Right renal pelvis (tissue), 4 donors: ENCODE measurements at places on chromosomes 12 and 14.
A peak's percentile ranks its signal among the peaks of the same experiment; 100 is the strongest.

DNA sequence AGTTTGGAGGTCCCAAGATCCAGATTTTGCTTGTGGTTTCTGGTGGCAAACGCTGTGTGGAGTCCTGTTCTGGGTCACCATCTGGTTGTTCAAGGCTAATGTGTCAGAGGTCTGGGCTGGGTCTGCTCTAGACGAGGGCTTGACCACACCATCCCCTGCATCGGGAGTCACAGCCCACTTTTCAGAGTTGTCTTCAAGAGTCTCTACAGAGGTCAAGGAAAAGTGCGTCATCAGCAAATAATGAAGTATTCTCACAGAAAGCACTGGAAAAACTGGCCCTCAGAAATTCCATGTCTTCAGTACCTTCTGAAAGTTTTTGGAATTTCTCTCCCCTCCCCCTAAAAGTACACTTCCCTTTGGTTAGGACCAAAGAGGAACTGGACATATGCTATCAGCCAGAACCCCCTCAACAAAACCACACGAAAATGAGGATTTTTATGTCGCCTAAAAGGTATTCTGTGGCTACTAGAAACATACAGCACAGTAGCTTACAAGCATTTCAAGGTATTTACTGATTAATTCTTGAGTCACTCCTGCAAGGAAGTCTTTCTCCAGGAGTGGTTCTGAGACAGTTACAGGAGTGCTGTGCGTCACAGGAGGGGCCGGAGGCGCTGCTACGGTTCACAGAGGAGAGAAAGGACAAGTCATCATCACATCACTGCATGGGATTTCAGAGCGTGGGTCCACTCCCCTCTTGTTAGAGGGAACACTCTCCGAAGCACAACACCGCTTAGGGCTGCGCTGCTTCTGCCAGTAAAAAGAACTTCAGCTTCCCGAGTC is 35.4 kb downstream of the RAD52 start:
- DNase-seq: no peak

- DNase-seq: no peak
These were observed 94.0 kb upstream of the RMST start for GRCh38 chr12:97368462-97369163.

GRCh38 chr14:92737206-92737605 is 11.2 kb downstream of the LGMN start:
- no peak for DNase-seq

DNA sequence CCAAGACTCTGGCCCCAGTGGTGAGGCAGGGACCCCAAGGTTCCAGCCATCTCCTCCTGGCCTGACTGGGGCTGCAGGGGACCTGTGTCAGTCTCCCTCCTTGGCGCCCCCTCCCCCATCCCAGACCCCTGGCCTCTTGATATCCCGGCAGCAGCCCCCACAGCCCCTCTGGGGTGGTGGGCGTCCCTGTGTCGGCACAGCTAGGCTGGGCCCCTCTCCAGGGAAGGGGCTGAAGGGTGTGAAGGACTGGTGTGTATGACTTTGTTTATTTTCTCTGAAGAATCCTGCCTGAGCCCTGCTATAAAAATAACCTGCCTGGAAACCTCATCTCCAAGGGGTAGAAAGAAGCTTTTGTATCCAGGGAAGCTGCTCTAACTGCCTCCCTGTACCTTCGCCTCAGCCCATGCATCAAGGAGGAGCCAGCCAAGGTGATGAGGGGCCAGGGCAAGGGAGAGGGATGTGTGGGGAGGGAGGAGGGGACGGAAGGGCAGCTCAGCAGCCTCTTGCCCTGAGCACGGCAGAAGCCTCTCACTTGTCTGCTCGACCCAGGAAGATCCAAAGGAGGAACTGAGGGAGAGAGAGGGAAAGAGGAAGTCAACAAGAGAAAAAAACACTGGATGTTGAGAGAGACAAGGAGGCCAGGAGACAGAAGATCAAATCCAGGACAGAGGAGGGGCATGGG is 25.4 kb upstream of the COL2A1 start:
- DNase-seq: no peak

DNA sequence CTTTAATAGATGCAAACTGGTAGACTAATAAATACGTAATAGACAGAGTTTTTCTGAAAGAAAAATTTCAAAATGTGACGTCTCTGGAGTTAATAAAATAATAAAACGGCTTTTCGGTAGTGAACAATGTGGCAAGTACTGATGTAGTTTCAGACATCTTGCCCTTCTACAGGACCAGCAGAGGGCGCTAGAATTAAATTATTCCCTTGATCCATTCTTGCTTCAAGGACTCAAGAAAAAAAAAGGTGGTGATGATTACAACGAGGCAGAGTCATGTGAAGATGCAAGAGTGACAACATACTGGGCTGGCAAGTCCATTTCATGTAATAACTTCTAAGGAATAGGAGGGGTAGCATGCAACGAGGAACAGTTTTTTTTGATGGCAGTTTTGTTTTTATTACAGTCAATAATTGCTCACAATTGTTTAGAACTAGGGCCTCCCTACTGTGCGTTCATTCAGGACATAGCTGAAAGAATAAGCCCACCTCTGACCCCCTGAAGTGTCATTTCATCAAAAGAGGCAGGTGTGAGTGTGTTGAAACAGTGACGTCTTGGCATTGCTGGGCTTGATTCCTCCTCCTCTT is 101.0 kb upstream of the GZMB start:
- peak; percentile 44 for DNase-seq

DNA sequence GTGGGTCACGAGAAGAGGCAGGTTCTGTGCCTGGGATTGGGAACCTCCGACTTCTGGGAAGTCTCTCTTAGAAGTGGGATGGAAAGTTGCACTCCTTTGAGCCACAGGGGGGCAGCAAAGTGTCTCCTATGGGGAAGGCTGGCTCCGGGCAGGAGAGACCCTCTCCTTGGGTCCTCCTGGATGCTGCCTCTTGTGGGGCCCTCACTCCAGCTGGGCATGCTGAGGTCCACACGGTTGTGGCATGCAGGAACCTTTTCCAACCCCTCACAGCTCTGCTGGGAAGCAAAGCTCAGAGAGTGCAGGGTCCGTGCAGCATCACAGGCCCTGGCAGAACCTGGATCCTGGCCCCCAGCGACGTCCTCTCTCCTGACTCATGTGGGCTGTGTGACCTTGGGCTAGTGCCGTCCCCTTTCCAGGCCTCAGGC is 17.4 kb downstream of the SDSL start:
- DNase-seq: no peak

- DNase-seq: no peak
These were observed 53.7 kb downstream of the SYT1 start for GRCh38 chr12:78918268-78918667.

- DNase-seq: no peak
These were observed 9.5 kb downstream of the EMP1 start for GRCh38 chr12:13205809-13206559.

- DNase-seq: no peak
These were observed 38.0 kb upstream of the ELK3 start for GRCh38 chr12:96156211-96156610.

DNA sequence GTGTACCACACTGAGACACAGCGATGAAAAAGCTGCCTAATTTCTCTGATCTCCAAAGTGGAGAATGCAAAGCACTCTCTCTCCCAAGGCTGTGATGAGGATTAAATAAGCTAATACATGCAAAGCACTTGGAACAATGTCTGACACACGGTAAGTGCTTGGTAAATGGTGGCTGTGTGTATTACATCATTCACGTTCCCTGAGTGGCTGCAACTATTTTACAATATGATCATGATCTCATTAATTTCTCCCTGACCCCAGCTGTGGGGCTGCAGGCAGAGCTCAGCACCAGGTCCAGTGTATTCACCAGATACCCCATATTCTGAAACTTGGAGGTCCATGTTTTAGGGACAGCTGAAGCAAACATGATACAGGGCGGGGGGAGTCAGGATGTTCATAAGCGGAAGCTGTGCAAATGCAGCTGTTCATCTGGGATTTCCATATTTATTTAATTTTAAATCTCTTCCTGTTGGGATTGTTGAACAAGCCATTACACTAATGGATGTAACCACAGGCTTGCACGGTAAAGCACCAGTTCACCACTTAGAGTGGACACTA is 106.4 kb downstream of the CCDC60 start:
- no peak for DNase-seq

DNA sequence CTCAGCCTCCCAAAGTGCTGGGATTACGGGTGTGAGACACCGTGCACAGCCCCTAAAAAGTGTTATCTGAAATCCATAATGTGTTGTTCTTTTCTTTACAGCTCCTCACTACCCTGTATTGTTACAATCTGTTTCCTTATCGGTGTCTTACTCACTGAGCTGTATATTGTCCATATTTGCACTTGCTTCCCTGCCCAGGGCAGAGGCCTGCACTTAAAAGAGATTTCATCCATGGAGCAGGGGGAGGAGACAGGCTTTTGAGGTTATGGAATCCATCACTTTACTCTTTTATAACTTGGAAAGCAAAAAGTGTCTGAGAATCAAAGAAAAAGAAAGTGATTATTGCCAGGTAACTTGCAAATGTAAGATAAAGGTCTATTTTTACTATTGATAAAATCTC is 251.0 kb downstream of the DIO2 start:
- DNase-seq: no peak

- DNase-seq: no peak
These were observed 45.6 kb upstream of the MIS18BP1 start for GRCh38 chr14:45298423-45299117.

DNA sequence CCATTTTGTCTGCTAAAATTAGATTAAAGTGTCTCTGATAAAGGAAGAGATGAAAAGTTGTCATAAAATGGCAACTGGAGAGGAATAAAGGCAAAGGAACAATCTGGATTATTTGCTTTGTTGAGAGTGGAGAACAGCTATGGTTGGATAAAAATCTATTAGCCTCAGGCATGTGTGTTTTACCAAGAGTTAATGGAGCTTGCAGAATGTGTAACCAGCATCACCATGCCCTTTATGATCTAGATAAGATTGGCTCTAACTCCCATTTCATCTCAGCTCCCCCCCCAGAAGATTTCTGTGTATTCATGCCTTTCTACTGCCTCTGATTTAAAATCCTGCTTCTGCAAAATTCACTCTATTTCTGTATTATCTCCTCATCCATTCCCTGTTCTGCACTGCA is 93.8 kb downstream of the GALC start:
- no peak for DNase-seq

- DNase-seq: no peak
These were observed 203 bp downstream of the NFATC4 start for GRCh38 chr14:24368212-24368561.

- no peak for DNase-seq
These were observed 17.4 kb upstream of the FBXO21 start for GRCh38 chr12:117207675-117208074.
